Anterior cingulate cortex (tissue), 58 donors: ENCODE measurements at places on chromosomes 1 and 21.

DNA sequence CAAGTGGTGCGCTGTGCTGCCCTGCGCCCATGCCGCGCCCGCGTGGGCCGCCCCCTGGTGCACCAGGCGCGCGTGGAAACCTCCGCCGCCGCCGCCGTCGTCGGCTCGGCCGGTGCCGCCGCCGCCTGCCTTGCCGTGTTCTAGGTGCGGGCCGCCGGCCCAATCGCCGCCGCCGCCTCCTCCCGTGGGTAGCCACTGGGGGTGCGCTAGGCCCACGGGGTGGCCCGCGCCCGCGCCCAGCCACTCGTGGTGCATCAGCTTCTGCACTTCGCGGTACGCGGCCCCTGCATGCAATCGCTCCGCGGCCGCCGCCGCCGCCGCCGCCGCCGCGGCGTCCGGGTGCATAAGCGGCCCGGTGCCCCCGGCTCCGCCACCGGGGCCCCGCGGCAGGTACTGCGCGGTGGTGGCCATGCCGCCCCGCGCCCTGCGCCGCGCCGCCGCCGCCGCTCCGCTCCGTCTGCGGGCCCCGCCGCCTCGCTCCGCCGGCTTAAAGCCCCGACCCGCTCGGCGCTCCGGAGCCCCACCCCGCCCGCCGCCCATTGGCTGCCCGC lies at the start of gene POU3F1:
Gene POU3F1 (minus strand): TSS at position 461 of the 551 bp plus-strand sequence. CDS start 50 bp downstream, at position 411.
- DNase-seq: no peak

GRCh38 chr1:159941141-159941540 lies 4.3 kb downstream of the IGSF9 start:
- DNase-seq: no peak

- no peak for DNase-seq
Measured at GRCh38 chr1:3599286-3599811, 12.0 kb downstream of the MEGF6 start.

GRCh38 chr1:116259663-116260062 lies 113.4 kb upstream of the ATP1A1 start:
- no peak for DNase-seq

- DNase-seq: no peak
Measured at GRCh38 chr1:19606817-19607642, 37.1 kb upstream of the NBL1 start.

- no peak for DNase-seq
Measured at GRCh38 chr1:220787069-220787619, 431 bp downstream of the MTARC1 start.

- no peak for DNase-seq
Measured at GRCh38 chr1:76129731-76130130, 55.2 kb downstream of the ST6GALNAC3 start.

DNA sequence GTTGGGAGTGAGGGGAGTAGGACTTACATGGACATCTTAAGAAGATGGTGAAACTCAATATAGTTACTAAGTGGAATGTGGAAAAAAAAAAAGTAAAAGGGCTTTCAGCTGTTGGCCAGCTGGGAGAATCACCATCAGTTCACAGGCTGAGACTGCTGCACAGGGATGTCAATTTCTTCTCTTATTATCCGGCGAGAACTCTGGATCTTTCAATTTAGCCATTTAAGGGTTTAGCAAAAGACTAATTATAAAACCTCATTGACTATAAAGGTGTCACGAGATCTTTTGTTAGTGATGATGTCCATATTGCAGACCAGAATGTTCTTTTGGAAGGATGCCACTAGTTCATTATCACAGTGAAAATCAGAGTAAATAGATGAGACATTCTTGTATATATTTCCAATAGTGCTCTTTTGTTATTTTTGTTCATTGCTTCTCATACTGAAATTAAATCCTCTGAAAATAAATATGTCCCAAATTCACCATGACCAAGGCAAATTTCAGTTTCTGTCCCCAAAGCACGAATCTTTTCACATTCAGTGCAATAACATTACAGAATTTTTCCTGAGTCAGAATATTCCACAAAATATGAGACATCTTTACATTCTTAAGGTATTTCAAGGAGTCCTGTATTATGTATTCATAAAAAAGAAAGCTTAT lies 266.1 kb downstream of the DNM3 start:
- no peak for DNase-seq

DNA sequence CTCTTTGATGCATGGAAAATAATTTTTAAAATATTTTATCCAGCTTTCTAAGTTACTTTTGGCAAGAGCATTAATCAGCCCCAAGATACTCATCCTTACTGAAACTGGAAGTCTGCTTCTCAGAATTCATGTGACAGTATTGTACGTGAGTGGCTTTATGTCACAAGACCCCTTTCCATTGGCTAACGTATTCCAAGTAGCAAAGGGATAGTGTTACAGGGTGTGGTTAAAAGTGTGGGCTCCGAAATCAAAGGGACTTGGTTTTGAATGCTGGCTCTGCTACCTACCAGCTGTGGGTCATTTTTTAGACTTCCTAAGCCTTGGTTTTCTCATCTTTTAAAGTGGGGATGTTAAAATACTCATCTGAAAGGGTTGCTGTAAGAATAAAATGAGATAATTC lies 91.7 kb downstream of the RHOU start:
- DNase-seq: no peak

DNA sequence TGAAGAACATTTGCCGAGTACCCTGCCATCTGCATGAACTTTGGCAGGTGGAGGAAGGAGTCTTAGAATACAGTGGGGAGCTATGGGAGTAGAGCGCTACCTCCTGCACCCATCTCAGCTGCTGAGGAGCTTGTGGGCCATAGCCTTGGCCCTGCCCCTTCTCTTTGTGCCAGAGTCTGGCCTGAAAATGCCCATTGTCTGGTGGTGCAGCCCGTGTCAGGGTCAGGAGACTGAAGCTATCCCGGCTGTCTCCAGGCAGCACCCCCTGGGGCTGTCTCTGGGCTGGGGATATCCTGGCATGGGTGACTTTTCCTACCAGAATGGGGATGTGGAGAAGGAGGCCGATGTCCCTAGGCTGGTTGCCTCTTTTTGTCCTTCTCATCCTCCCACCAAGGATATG lies 7.3 kb downstream of the IPO13 start:
- DNase-seq: peak; percentile 22

DNA sequence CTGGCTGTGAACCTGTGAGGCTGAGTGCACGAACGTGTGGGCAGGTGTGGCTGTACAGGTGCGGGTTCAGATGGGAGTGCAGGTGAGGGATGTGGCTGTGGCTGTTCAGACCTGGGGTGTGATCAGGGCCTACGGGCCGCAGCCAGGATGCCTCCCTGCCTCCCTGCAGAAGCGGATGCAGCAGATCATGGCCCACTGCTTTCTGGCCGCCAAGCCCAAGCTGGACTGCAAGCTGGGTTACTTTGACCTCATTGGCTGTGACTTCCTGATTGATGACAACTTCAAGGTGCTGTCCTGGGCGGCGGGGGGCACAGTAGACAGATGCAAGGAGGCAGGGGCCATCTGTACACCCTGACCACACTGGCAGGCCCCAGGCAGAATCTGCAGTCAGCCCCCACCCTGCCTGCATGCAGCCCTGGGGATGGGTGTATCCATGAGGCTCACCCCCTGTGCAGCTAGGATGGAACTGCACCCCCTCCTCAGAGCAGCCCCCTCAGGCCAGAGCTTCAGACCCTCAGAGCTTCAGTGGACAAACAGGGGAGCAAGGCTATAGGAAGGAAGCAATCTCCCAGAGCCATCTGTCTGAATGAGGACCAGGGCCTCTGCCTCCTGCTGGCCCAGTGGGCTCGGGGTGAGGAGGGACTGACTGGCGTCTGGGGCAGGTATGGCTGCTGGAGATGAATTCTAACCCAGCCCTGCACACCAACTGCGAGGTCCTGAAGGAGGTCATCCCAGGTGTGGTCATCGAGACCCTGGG lies 9.8 kb downstream of the TNFRSF18 start:
- no peak for DNase-seq

GRCh38 chr1:183129921-183130690 lies 56.0 kb upstream of the LAMC2 start:
- no peak for DNase-seq
